OCI-LY7 (cell line): ENCODE measurements at places on chromosomes 2 and 18.
A peak's percentile ranks its signal among the peaks of the same experiment; 100 is the strongest.

GRCh38 chr2:23925702-23926289, 1.1 kb downstream of the ATAD2B start:
- peak; percentile 86 for DNase-seq

DNA sequence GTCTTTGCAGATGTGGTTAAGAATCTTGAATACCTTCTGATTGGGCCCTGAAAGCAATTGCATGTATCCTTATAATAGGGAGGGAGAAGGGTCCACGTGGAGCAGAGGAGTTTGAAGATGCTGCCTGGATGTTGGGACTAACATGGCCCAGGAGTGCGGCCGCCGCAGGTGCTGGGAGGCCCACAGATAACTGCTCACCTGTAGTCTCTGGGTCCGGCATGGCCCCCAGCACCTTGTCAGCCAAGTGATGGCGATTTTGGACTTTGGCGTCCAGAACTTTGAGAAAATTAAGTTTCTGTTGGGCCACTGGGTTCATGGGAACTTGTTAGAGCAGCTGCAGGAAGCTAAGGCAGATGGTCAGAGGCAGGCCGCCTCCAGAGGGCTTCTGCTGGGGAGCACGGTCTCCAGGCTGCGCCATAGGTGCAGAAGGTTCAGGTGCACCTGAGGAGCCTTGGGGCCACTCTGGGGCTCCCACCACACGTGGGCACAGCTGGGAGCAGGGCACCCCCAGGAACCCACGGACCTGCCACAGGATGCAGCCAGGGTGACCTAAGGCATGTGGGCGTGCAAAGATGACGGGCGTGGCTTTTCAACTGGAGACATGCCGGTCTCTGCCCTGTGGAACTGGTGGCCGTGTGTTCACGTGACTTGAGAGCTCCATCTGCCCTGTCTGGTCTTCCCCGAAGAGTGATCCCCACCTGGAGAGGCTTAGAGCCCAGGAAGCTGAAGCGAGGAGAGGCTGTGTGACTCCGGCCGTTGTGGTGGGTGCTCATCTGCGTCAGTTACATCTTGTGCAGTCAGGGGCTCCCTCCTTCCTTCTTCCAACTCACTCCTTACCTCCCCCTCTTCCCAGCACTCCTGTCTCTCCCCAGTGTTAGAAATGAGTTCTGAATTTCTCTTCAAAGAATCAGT, 277.3 kb downstream of the AGAP1 start:
- DNase-seq: no peak

- DNase-seq: no peak
These were observed 1050.5 kb downstream of the BCL11A start for GRCh38 chr2:59502981-59503380.

GRCh38 chr2:27182346-27182745, 29.5 kb upstream of the ATRAID start:
- no peak for DNase-seq
